Activated B cell treated with CpG ODN at 0.5 μM for 24 hours (primary cell): ENCODE measurements at places on chromosomes 7 and 10.

GRCh38 chr10:27620430-27621397 lies 116.6 kb downstream of the RAB18 start:
- no peak for DNase-seq

- no peak for DNase-seq
These were observed 314.3 kb upstream of the PRKCQ start for GRCh38 chr10:6894405-6894804.

DNA sequence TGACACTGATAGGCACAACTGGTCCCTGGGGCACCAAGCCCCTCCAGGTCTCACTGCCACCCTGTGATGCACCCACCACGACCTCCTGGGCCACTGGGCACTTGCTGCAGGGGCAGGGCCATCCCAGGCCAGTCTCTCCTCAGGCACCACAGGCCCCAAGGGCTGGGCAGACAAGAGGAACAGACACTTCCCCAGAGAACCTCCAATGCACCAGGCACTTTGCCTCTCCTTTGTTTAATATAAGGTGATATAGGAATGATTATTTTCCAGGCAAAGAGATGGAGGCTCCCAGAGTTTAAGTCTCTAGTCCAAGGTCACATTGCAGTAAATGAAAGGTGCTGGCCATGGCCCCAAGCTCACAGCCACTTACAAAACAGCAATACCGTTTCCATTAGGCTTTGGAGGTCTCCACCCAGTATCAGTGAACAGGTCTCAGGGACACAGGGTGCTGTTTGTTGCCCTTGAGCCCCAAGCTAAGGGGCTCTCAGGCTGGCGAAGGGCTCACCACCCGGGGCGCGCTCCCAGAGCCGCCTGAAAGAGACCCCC lies 4.5 kb downstream of the DEPP1 start:
- no peak for DNase-seq

DNA sequence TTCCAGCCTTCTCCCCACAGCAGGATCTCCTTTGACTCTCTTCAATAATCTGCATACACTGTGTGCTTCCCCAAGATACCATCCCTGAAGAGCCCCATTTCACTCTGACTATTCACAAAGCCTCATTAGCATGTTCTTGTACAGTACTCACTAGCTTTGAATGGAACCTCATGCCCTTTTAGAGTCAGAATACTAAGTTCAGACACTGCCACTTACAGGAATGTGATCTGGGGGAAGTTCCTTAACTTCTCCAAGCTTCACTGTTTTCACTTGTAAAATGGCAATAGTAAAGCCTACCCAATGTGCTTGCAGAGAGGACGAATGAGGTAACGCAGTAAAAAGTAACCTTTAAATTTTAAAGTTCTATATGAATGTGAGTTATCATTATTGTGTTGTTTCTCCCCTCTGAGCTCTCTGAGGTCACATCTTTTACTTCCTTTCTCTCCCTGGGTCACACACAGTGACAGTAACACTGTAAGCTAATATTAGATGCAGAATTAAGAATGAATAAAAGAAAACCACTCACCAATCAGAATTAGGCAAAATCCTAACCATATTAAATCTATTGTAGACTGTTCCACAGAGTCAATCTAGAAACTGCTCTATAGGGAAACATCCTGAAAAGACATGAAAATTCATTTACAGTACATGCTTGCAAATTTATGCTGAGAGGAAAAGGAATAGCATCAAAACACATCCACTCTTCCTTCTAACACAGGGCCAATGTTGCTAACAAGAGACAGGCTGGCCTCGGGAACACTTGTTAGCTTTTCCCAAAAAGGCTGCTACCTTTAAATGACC lies 64.2 kb upstream of the IL6 start:
- no peak for DNase-seq

DNA sequence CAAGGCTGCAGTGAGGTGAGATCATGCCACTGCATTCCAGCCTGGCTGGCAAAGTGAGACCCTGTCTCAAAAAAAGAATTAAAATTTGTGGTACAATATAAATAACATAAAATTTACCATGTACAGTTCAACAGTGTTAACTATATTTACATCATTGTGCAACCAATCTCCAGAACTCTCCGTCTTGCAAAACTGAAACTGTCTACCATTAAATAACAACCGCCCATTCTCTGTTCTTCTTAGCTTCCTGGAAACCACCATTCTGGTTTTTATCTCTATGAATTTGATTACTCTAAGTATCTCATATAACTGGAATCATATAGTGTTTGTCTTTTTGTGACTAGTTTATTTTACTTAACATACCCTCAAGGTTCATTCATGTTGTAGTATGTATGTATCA lies 167.6 kb downstream of the AUTS2 start:
- DNase-seq = no peak

DNA sequence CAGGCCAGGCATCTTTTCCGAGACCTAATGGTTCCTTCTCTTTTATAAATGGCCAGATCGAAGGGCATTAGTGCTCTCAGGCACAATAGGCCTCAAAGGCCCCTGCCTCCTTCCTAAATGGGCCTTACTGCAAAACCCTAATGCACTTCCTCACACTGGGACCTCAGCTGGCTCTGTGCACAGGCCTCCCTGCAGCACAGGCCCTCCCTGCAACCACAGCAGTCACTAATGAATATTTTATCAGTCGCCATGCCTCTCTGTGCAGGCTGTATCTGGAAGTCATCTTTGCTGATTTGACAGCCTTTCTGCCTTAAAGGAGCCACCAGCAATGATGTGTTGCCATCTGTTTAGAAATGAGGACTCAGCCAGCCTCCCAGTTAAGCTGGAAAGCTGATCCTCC lies 54.9 kb upstream of the SDK1 start:
- DNase-seq = no peak

DNA sequence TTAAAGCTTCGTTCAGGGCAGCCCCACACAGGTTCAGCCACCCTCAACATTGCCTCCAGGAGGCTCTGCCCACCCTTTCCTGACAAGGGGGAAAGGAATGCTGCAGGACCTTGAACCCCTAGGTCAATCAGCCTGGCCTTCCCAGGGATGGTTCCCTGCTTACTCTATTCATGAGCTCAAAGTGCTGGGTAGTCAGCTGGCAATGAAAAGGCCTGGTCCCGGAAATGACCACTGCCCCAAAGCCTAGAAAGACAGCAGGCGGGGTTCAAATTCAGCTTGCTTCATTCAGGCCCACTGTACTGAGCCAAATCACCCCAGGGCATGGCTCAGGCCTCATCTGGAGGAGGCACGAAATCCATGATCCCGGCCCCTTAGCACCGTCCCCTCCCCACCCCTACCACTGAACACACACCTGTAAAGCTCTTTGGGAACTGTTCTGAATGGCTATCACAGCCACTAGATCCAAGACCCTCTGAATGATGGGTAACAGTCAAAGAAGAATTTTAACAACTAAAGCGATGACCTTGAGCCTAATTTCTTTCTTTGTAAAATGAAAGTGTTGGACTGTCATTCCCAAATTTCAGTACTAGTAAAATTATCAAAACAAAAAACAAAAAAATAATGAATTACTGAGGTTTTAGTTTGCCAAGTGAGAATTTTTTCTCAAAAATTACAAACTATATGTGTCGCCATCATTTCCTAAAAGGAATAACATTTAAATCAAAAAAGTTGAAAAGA lies 1.0 kb downstream of the URGCP start:
- DNase-seq = no peak

GRCh38 chr7:103793614-103794013 lies 195.8 kb downstream of the RELN start:
- no peak for DNase-seq

DNA sequence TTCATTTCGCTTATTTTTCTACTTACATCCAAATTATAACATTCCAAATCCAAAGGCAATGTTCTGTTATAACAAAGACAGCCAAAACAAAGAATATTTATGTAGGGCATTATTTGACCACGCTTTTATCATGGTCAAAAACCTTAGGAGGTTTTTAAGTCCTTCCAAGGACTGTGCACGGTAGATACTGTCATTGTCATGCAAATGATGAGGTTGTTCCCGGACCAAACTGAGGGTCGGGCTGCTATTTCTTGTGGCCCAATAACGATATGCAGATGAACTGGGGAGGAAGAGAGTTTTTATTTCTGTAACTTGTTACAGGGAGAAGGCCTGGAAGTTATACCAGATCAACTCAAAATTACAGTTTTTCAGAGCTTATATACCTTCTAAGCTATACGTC lies 56.6 kb upstream of the STEAP4 start:
- no peak for DNase-seq

GRCh38 chr7:411677-412312 lies 107.9 kb downstream of the PDGFA start:
- DNase-seq = peak; percentile 2

DNA sequence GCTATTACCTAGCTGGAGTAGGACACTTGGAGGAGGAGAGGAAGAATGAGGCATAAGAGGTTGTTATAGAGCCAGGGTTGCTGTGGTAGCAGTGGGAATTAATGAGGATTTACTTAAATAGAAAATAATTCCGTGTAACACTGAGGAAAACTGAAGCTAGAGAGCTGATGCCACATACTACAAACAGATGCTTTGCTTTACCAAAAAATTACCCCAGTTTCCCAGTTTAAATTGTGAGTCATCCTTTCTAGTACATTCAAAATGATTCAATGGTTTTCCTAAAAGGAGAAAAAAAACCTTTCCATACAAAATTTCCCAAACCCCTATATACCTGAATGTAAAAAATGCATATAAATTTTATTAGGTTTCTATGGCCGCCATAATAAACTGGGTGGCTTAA lies 58.3 kb downstream of the ZNF518A start:
- DNase-seq = no peak

GRCh38 chr7:130913639-130914553 lies 179.9 kb upstream of the KLF14 start:
- no peak for DNase-seq

DNA sequence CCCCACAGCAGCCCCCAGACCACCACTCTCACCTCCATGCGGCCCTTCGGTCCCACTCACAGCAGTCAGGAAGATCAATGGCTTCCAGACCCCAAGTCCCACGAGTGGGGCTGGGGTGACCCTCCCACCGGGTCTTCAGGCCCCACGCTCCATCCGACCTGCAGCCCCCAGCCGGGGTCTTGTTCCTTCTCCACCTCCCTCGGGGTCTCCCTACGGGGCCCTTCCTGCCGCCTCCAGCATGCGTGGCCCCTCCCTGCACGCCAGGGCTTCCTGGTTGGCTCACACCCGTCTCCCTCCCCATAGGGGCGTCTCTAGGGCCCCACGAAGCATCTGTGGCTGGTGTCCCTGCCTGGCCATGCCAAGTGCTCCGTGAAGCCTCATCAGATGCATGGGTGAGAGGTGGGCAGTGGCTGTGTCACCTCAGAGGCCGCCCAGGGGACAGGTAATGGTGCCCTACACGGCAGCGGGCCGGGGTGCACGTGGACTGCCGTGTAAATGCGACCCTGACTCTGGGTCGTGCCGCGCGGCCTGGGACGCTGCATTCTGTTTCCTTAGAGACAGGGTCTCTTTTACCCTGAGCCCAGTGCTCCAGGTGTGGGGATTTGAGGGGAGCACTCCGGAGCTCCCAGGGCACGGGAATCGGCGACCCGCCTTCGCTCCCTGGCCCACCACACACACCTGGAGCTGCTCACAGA lies 19.9 kb downstream of the ADAP1 start:
- DNase-seq = no peak

DNA sequence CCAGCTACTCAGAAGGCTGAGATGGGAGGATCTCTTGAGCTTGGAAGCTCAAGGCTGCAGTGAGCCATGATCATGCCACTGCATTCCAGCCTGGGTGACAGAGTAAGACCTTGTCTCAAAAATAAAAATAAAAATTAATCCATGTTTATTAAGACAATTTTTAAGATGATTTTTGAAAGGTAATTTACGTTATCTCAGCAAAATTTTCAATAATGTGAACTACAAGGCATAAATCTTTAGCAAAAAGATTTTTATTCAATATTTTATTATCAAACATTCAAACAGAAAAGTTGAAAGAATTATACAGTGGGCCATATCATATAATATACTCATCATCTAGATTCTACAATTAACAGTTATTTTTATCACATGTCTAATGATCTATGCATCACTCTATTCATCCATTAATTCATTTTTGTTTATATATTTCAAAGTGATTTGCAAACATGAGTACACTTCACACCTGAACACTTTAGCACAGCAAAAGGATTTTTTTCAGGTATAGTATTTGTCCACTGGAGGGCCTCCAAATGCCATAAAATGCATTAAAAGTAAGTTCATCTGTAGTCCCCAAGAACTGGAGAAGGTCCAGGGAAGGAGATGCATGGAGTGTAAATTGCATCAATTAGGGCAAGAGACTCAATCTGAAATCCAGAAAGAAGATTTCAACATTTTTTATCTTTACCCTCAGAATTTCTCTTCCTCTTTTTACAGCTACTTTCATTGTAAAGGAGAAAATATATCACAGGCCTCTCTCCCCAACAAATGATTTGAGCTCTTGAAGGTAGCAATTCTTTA lies 38.6 kb upstream of the RSBN1L start:
- DNase-seq = no peak

GRCh38 chr10:126315494-126316177 lies 72.6 kb downstream of the ADAM12 start:
- DNase-seq = no peak

GRCh38 chr10:3295582-3296151 lies 123.1 kb upstream of the PITRM1 start:
- DNase-seq = no peak

DNA sequence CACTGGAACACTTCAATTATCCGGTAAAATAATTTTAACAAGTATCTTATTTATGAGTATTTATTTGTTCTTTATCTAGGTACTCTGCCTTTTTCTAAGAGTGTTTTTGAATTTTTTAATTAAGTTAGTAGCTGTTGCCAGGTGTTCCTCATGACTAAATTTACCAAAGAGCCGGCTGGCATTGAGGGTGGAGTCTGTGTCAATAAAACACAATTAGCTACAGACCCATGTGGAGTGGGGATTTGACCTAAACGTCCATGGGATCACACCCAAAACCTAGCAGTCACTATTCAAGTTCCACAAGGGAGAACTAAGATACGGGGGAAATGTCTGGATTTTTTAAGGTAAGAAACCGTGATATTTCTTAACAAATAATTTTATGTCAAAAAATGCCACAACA lies 9.8 kb downstream of the SLC16A12 start:
- DNase-seq = no peak

GRCh38 chr7:19932549-19933249 lies 159.3 kb upstream of the TMEM196 start:
- DNase-seq = no peak

GRCh38 chr10:77993620-77994019 lies 35.7 kb downstream of the POLR3A start:
- no peak for DNase-seq

GRCh38 chr7:32680259-32681173 lies 185.2 kb downstream of the AVL9 start:
- DNase-seq = no peak

DNA sequence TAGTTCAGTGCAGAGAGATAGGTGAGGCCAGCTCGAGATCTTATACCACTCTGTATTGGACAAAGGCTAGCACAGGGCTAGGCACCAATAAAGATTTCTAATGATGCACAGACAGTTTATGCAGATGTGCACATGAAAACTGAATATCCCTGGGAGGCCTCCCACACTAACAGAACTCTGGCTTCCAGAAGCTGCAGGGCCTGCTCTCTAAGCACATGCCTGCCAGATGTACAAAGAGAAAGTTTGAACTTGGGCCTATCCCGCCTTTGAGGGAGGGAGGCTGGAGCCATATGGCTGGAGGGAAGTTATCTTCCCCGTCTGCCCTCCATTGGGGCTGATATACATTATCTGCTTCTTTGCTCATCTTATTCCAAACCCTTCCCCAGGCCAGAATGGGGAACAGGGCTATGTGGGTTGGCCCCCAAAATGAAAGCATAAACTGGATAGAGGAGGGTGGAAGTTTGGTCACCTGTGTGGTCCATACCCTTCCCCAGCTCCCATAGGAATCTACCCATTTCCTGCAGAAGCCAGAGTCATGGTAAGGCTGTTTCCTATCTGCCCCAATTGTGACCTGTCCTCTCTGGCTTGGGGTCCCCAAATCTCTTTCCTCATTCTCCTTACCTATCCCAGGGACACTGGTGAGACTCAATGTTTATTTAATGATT lies 3.8 kb downstream of the KAZALD1 start:
- no peak for DNase-seq
